ENCODE measurements at places on chromosomes 1 and 21. TPM values are rescaled to one million over a fixed set of nuclear protein-coding genes. Genes with fewer than 3 reads are reported as not detected.
A peak's percentile ranks its signal among the peaks of the same experiment; 100 is the strongest.

DNA sequence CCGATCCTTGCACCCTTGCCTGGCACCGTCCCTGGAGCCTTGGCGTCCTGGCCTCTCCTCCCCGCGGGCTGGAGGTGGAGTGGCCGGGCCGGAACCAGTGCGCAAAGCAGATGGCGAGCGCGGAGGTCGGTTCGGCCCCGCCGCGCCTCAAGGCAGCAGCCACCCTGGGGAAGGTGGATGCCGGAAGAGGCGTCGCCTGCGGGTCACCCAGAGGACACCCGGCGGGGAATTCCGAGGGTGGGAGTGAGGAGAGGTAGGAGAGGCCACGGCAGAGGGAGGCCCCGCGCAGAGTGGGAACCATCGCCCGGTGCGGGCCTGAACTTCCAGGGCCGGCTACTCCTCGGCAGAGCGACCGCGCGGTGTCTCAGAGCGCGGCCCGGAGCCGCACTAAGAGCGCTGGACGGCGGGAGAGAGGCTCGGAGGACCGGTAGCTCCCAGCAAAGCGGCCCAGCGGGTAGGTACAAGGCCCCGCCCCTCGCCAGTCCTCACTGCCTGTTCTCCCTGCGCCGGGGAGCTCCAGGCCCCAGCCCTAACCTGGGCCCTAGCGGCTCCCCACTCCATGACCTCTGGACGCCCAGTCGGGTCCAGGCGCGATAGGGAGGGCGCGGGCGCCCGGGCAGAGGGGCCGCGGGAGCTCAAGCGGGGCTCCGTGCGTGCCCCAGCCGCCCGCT, at the start of gene RNF207:
Gene RNF207 (plus strand): TSS at position 271 of the 671 bp plus-strand sequence. CDS start 417 bp downstream, outside the sequence.
- no peaks in the 10 kb centered on the region for H3K36me3 ChIP-seq
- no peaks in the 10 kb centered on the region for H3K27me3 ChIP-seq
- H3K4me3 ChIP-seq = peak within 1 kb of the TSS; percentile 96
- peak; percentile 58 for DNase-seq
- H3K4me1 ChIP-seq = peaks cover 27% of the 10 kb centered on the region

SMIM1 gene
- 5.5 TPM for total RNA-seq

GRCh38 chr1:66539491-66539890, 5.5 kb downstream of the SGIP1 start:
- no peak overlapping the region for H3K4me3 ChIP-seq
- DNase-seq = no peak
- no peaks in the 10 kb centered on the region for H3K27me3 ChIP-seq
- peaks cover 43% of the 10 kb centered on the region for H3K4me1 ChIP-seq
- H3K27ac ChIP-seq = no peak overlapping the region

RAP1GAP gene
- 13.4 TPM for total RNA-seq

LCE3E gene
- not detected for total RNA-seq

DNA sequence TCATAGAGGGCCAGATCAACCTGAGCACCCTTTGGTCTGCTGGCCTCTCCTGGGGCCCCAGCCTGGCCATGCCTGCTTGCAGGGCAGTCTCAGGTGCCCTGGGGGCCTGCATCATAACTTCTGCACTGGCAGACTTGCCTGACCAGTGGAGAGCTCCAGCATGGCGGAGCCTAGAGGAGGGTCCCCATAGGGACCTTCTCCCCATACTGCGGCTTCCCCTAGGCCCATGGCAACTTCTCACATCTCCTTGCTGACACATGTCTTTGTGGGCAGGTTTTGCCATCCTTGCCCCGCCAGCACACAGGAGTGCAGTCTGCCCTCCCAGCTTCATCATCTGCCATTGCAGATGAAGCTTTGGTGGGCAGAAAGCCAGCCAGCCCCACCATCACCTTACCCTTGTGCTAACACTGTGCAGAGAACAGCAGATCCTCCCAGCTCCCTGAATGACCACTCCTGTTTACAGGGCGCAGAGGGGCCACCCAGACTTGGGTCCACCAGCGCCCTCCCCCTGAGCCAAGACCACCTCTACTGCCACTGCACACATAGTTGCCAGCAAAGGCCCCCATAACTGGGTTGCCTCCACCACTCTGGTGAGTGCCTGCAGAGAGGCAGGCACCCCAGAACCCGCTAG, 51.7 kb downstream of the ZP4 start:
- H3K4me1 ChIP-seq = no peaks in the 10 kb centered on the region
- H3K27me3 ChIP-seq = no peaks in the 10 kb centered on the region
- DNase-seq = no peak
- no peak overlapping the region for H3K27ac ChIP-seq
- H3K36me3 ChIP-seq = no peaks in the 10 kb centered on the region
- no peak overlapping the region for H3K4me3 ChIP-seq

IL22RA1 gene
- total RNA-seq = 2.1 TPM

GRCh38 chr1:211986628-211987254, 48.6 kb downstream of the INTS7 start:
- no peaks in the 10 kb centered on the region for H3K36me3 ChIP-seq
- no peaks in the 10 kb centered on the region for H3K4me1 ChIP-seq
- no peak overlapping the region for H3K4me3 ChIP-seq
- no peaks in the 10 kb centered on the region for H3K27me3 ChIP-seq

DNA sequence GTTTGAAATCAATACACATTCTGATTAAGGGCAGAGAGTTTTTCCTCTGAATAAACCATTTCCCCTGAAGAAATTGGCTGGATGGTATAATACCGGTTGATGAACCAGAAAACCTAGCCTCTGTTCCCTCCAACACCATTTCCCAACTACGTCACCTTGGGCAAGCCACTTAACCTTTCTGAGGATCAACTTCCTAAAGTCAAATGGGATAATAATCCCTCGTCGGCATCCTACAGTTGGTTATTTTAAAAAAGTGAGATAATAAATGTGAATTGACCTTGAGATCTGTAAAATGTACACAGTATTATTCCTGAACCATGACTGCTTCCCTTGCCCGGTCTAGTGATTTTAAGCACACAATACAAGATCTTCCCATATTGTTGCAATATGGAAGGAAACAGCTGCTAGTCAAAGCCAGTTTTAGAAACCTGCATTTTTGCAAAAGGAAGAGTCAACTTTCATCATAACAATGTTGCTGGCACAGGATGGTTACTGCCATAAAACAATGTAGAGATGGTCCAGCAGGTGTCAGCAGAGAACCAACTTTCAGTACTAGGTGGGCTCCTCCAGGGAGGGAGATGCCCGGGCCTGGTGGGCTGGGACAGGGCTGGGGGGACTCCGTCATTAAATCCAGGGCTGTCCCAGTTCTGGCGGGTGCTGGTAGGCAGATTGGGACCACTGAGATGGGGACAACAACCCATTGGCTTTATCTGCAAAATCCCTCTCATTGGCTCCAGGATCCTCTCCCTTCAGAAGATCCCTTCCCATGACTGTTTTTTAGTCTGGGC, 5.2 kb upstream of the HLX start:
- no peak overlapping the region for H3K4me3 ChIP-seq
- DNase-seq = peak; percentile 16
- peaks cover 4% of the 10 kb centered on the region for H3K4me1 ChIP-seq
- no peaks in the 10 kb centered on the region for H3K27me3 ChIP-seq

- no peak overlapping the region for H3K27ac ChIP-seq
- no peaks in the 10 kb centered on the region for H3K4me1 ChIP-seq
- DNase-seq = no peak
- H3K36me3 ChIP-seq = no peaks in the 10 kb centered on the region
- no peak overlapping the region for H3K4me3 ChIP-seq
Measured at GRCh38 chr1:3026581-3027391, 5.5 kb downstream of the ACTRT2 start.

FAM72D gene
- 16.3 TPM for total RNA-seq

RUNX3 gene
- 22.6 TPM for total RNA-seq

GRCh38 chr1:100265562-100265930, 470 bp upstream of the RTCA start:
- no peaks in the 10 kb centered on the region for H3K27me3 ChIP-seq
- H3K27ac ChIP-seq = peak overlapping the region; percentile 87
- peaks cover 14% of the 10 kb centered on the region for H3K36me3 ChIP-seq
- H3K4me3 ChIP-seq = peak overlapping the region; percentile 99
- no peaks in the 10 kb centered on the region for H3K4me1 ChIP-seq

- no peaks in the 10 kb centered on the region for H3K27me3 ChIP-seq
- no peaks in the 10 kb centered on the region for H3K4me1 ChIP-seq
- no peak overlapping the region for H3K27ac ChIP-seq
- H3K4me3 ChIP-seq = no peak overlapping the region
- DNase-seq = no peak
- H3K36me3 ChIP-seq = no peaks in the 10 kb centered on the region
Measured at GRCh38 chr1:100511058-100511457, 26.9 kb upstream of the GPR88 start.

DNA sequence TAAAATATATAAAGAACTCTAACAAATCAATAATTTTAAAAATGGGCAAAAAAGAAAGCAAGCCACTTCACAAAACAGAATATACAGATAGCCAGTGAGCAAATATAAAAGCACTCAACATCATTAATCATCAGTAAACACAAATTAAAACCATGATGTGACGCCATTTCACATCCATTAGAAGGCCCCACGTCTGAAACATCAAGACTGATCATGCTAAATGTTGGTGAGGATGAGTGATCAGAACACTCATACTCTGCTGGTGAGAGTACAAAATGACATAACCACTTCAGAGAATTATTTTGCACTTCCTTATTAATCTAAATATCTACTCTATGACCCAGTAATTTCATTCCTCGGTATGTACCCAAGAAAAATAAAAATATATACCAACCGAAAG, 512.2 kb upstream of the NR5A2 start:
- H3K36me3 ChIP-seq = no peaks in the 10 kb centered on the region
- H3K27ac ChIP-seq = no peak overlapping the region
- H3K27me3 ChIP-seq = no peaks in the 10 kb centered on the region
- no peaks in the 10 kb centered on the region for H3K4me1 ChIP-seq
- H3K4me3 ChIP-seq = no peak overlapping the region

GRCh38 chr1:202691816-202692215, 18.4 kb downstream of the SYT2 start:
- H3K27me3 ChIP-seq = peaks cover 75% of the 10 kb centered on the region
- no peak overlapping the region for H3K27ac ChIP-seq
- H3K4me1 ChIP-seq = no peaks in the 10 kb centered on the region
- H3K4me3 ChIP-seq = no peak overlapping the region

ARHGAP29 gene
- 128 TPM for total RNA-seq

- H3K4me3 ChIP-seq = no peak overlapping the region
- H3K27me3 ChIP-seq = no peaks in the 10 kb centered on the region
- H3K4me1 ChIP-seq = no peaks in the 10 kb centered on the region
Measured at GRCh38 chr1:84802567-84803232, 90.3 kb downstream of the LPAR3 start.

SEMA4A gene
- 0.39 TPM for total RNA-seq

- no peak overlapping the region for H3K4me3 ChIP-seq
- H3K27ac ChIP-seq = no peak overlapping the region
Measured at GRCh38 chr1:35178874-35179380, 14.0 kb downstream of the SFPQ start.

GRCh38 chr1:187759825-187760333, 931.1 kb downstream of the PLA2G4A start:
- no peaks in the 10 kb centered on the region for H3K4me1 ChIP-seq
- no peak overlapping the region for H3K4me3 ChIP-seq
- no peaks in the 10 kb centered on the region for H3K36me3 ChIP-seq
- no peaks in the 10 kb centered on the region for H3K27me3 ChIP-seq

DNA sequence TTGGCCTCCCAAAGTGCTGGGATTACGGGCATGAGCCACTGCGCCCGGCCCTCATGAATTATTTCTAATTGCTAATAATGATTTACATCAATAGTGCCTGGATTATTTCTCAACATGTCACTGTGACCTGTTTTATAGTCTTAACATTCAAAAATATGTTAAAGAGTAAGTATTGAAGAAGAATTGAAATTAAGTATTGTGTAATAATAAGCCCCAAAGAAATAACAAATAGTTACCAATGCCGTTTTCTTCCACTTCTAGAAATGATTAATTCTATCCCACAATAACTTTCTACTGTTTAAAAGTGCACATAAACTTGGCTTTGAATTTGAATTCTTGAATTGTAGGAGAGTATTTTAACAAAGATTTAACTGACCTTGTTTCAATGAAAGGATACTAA, 19.5 kb downstream of the SPATA17 start:
- no peaks in the 10 kb centered on the region for H3K36me3 ChIP-seq
- no peak overlapping the region for H3K27ac ChIP-seq
- no peaks in the 10 kb centered on the region for H3K27me3 ChIP-seq
- peaks cover 5% of the 10 kb centered on the region for H3K4me1 ChIP-seq
- DNase-seq = no peak

GRCh38 chr1:119987686-119988085, 81.8 kb downstream of the NOTCH2 start:
- H3K36me3 ChIP-seq = no peaks in the 10 kb centered on the region
- no peak overlapping the region for H3K4me3 ChIP-seq
- no peak for DNase-seq

- H3K27ac ChIP-seq = no peak overlapping the region
- H3K4me3 ChIP-seq = no peak overlapping the region
- no peaks in the 10 kb centered on the region for H3K36me3 ChIP-seq
- H3K4me1 ChIP-seq = no peaks in the 10 kb centered on the region
Measured at GRCh38 chr1:221118938-221119320, 239.7 kb downstream of the HLX start.

DNA sequence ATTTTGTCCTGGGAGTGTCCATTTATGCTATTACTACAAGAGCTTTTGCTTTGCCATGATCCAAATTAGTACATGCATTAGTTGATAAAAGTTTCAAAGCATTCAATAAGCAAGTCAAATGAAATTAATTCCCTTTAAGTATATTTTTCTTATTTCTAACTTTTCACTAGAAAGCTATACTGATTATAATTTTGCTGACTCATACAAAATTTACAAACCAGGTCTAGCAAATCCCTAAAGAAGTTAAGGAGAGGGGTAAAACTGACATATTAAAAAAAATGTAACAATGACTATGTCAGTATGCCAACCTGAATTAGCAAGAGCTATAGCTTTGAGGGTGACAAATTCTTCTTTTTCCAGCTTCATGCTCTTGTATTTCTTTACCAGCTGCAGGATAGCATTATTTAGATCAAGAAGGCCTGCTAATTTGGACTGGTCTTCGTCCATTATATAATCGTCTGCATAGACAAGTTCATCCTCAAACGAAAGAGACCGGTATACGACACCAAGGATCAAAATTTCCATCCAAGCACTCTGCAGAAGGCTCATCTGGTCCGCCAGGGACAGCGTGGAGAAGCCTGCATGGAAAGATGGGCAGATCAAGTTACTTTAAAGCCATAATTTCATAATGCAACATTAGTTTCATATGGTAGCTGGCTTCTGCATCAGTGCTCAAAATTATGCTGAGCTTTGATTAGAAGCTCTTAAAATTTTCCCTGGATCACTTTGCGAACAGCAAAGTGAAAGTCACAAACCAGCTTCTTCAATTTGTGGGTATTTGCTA, 95.8 kb upstream of the USH2A start:
- no peaks in the 10 kb centered on the region for H3K4me1 ChIP-seq
- H3K27ac ChIP-seq = no peak overlapping the region
- H3K36me3 ChIP-seq = no peaks in the 10 kb centered on the region
- no peak overlapping the region for H3K4me3 ChIP-seq
- no peak for DNase-seq

GPR37L1 gene
- total RNA-seq = 0.10 TPM
